ENCODE measurements at places on chromosomes 3 and 15. TPM values are rescaled to one million over a fixed set of nuclear protein-coding genes. Genes with fewer than 3 reads are reported as not detected.
A peak's percentile ranks its signal among the peaks of the same experiment; 100 is the strongest.

PDZRN3 gene
- 66.5 TPM for total RNA-seq

MKRN2OS gene
- total RNA-seq: not detected

SLCO2A1 gene
- 3.7 TPM for total RNA-seq

NRROS gene
- 3.9 TPM for total RNA-seq

FAM174B gene
- 16.2 TPM for total RNA-seq

PLS1 gene
- total RNA-seq: 1.4 TPM

EPB42 gene
- total RNA-seq: 10.4 TPM

C2CD4A gene
- total RNA-seq: not detected

INKA1 gene
- 6.6 TPM for total RNA-seq

AGTR1 gene
- total RNA-seq: 39.6 TPM

CFAP91 gene
- 0.69 TPM for total RNA-seq

EAF2 gene
- total RNA-seq: 10.0 TPM

LRRC34 gene
- 2.7 TPM for total RNA-seq

ALG1L2 gene
- not detected for total RNA-seq

TGM5 gene
- 4.1 TPM for total RNA-seq

ZNF770 gene
- 59.4 TPM for total RNA-seq

DNA sequence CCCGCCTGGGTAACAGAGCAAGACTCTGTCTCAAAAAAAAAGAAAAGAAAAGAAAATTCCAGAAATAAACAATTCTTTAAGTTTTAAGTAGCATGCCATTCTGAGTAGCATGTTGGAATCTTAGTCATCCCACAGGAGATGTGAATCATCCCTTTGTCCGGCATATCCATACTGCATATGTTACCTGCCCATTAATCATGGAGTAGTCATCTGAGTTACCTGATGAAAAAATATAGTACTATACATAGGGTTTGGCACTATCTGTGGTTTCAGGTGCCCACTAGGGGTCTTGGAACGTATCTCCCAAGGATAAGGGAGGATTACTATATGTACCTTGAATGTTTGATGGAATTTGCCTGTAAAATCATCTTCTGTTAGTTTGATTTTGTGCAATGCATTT is 6.3 kb upstream of the CCR4 start:
- DNase-seq: no peak

DNA sequence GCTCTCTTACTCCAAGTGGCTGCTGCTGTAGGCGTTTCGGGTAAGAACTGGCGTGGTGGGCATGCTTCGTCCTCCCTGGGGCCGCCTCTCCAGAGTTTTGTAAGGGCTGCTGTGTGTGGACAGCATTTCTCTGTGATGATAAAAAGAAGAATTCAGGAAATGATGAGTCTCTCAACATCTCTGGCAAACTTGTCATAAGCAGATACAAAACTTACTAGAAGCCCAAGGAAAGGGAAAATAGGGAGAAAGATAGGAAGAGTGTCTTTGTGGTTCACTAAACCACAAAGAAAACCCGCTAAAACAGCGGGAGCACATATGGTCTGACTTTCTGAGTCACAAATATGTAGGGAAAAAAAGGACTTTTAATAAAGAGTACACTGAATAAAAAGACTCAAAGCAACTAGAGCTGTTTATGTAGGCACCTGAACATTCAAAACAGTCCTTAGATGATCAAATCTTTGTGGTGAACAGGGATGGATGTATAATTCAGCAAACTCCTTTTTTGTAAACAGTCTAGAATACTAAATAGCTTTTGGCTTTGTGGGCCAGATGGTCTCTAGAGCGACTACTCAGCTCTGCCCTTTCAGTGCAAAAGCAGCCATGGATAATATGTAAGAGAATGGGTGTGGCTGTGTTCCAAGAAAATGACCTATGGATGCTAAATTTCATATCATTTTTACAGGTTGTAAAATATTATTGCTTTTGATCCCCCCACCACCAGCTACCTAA is 60.4 kb upstream of the LMOD3 start:
- no peak for DNase-seq

GRCh38 chr3:98599647-98600411 is 6.4 kb upstream of the CPOX start:
- DNase-seq: no peak

GRCh38 chr3:99544786-99545281 is 93.6 kb upstream of the COL8A1 start:
- DNase-seq: no peak

GRCh38 chr15:99155961-99156443 is 51.1 kb downstream of the SYNM start:
- DNase-seq: no peak

DNA sequence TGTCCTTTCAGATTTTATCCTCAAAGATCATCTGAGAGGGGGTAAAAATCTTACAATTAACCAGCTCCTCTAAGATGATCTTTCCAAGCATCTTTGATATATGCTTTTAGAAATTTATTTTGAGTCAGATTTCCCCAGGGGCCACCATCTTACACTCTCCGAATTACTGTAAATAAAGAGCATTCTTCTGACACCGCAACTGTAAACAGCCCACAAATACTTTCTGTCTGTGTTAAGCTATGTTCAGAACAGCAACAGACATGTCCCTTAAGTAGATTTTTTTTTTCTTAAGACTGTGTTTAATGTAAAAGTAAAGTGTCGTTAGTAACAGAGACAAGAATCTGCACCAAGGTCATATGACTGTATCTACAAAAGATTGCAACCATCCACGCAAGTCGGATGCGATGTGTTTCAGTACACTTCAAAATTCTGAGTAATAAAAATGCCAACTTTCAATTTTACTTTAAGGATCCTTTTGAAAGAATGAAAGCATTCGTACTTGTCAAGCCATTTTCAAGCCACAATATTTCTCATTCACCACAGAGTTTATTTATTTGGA is 159.0 kb upstream of the KCNH8 start:
- no peak for DNase-seq

DNA sequence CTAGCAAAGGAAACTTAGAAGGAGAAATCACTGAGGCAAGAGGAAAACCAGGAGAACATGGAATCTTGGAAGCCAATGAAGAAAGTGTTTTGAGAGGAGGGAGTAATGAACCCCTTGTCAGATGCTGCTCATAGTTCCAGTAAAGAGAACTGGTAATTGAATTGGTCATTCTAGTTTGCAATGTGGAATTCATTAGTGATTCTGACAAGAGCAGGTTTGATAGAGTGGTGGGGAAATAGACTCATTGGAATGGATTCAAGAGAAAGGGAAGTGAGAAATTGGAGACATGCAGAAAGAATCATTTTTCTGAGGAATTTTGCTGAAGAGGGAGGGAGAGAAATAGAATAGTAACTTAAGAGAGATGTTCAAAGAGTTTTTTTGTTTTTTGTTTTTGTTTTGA is 21.0 kb downstream of the GLCE start:
- no peak for DNase-seq

DNA sequence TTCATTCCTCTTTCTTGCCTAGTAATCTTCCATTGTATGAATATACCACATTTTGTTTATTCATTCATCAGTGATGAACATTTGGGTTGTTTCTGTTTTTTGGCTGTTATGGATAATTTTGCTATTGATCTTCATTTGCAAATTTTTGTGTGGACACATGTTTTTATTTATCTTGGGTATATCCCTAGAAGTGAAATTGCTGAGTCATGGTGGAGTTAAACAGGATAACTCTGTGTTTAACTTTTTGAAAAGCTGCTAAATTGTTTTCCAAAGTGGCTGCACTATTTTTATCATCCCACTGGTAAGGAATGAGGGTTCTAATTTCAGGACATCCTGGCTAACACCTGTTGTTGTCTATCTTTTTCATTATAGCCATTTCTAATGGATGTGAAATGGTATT is 74.6 kb upstream of the ARL6 start:
- no peak for DNase-seq

- DNase-seq: no peak
These were observed 6.4 kb upstream of the ERICH6 start for GRCh38 chr3:150710097-150710496.

- DNase-seq: peak; percentile 82
These were observed 279.8 kb downstream of the ZPLD1 start for GRCh38 chr3:102714567-102714966.

GRCh38 chr3:27095553-27096222 is 273.5 kb downstream of the NEK10 start:
- DNase-seq: no peak

DNA sequence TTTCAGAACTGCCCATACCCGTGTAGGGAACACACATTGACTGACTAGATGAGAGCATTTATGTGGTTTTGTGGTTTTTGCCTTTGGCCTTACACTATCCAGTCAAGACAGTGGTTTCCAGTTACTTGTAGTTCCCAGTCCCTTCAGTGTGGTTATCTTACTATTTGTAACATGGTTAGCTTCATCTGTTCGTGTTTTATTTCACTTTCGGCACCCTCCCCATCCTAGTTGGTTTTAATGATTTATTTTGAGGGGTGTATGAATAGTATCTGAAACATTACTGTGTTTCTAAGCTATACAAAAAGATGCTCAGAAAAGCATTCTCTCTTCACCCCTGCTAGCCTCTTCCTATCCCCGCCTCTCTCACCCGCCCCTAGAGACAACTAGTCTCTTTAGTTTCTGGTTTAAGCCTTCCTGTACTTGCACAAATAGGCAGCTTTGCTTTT is 14.1 kb downstream of the LYSMD4 start:
- no peak for DNase-seq

DNA sequence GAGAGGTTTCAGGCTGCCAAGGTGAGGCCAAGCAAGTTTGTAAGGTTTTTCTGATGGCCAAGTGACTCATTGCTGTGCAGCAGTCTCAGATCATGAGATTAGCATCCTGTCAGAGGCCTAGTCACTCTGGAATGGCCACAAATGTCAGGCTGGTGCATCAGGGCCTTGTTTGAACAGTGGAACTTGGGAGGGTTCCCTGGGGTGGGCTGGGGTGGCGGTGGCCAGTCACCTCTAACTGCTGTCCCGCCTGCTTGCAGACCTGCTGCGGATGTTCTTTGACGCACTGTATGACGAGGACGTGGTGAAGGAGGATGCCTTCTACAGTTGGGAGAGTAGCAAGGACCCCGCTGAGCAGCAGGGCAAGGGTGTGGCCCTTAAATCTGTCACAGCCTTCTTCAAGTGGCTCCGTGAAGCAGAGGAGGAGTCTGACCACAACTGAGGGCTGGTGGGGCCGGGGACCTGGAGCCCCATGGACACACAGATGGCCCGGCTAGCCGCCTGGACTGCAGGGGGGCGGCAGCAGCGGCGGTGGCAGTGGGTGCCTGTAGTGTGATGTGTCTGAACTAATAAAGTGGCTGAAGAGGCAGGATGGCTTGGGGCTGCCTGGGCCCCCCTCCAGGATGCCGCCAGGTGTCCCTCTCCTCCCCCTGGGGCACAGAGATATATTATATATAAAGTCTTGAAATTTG is 2.8 kb upstream of the FAM131A start:
- no peak for DNase-seq

- no peak for DNase-seq
These were observed 541.1 kb downstream of the AGBL1 start for GRCh38 chr15:86620641-86621349.

DNA sequence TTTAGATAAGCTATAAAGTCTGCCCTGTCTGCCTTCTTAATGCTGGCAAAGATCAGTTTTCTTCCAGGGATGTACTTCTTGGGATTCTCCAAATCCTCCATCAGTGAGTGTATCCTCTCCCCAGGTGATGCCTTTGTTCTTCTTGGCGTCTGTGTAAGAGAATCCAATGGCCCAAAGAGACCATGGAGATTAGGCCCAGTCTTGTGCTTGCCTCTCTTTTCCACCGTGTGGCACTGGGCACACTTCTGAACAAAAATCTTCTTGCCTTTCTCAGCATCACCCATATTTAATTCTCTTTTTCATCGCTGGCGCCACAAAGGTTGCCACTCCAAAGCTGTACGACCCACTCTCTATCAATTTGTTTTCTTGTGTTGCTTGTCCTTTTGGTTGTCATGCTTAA is 32.2 kb upstream of the TAMM41 start:
- DNase-seq: no peak

GRCh38 chr3:114127517-114127916 is 51.3 kb downstream of the DRD3 start:
- no peak for DNase-seq

- peak; percentile 88 for DNase-seq
These were observed 158.6 kb downstream of the THSD4 start for GRCh38 chr15:71273731-71274447.

GRCh38 chr3:53230789-53231188 is 25.0 kb downstream of the TKT start:
- no peak for DNase-seq

GRCh38 chr3:171688002-171688401 is 122.3 kb downstream of the PLD1 start:
- peak; percentile 59 for DNase-seq

GRCh38 chr3:196140224-196140623 is 58.3 kb upstream of the TFRC start:
- DNase-seq: no peak

DNA sequence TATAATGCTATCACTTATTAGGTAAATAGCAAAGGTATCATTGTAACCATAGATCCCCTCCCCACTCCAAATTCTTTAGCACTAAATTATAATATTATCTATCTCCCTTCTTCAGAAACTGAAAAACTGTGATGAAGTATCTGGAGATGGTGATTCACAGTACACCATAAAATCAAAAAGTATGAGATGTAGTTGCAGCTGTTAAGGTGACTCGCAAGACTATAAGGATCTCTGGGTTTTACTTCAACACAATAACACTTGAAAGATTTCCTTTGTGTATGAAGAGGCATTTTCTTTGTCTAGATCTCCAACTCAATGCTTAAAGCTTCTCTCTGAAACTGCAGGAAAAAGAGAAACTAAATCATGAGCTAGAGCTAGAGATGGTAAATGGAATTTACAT is 46.9 kb downstream of the IFT57 start:
- no peak for DNase-seq

- DNase-seq: no peak
These were observed 60.4 kb downstream of the CACNA2D2 start for GRCh38 chr3:50442945-50443579.

DNA sequence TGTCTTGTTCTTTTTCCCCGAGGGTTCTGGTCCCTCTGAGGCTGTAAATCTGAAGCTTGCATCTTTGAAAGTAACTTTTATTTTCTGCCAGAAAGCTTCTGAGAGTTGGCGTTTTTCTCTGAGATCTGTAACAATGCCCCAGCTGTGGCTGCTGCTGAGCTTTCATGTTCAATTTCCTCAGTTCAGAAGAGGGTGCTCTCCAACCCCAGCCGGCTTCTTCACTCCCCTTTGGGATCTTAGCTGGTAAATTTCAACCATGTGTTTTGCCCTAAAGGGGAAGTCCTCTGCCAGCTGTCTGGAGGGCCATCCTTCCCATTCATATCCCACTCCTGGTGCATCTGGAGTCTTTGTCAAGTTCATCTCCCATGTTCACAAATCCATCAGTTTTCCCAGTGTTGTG is 18.3 kb upstream of the CFAP100 start:
- peak; percentile 11 for DNase-seq

DNA sequence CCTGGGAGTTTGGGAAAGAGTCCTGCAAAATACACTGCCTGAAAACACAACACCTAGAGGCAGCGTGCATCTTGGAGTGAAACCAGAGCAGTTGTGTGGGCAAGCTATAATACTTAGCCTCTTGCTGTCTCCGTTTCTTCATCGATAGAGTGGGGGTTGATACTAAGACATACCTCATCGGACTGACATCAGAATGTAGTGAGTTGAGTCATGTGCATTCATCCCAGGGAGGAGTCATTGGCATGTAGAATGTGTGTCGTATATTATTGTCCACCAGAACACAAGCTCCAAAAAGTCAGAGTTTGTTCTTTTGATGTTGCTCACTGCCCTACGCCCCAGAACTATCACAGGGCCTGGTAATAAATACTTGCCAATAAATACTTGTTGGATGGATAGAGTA is 4.3 kb downstream of the SNTN start:
- DNase-seq: no peak

Measured in skin of body (tissue), 3 donors.